ENCODE measurements at places on chromosomes 12 and 14.
A peak's percentile ranks its signal among the peaks of the same experiment; 100 is the strongest.

DNA sequence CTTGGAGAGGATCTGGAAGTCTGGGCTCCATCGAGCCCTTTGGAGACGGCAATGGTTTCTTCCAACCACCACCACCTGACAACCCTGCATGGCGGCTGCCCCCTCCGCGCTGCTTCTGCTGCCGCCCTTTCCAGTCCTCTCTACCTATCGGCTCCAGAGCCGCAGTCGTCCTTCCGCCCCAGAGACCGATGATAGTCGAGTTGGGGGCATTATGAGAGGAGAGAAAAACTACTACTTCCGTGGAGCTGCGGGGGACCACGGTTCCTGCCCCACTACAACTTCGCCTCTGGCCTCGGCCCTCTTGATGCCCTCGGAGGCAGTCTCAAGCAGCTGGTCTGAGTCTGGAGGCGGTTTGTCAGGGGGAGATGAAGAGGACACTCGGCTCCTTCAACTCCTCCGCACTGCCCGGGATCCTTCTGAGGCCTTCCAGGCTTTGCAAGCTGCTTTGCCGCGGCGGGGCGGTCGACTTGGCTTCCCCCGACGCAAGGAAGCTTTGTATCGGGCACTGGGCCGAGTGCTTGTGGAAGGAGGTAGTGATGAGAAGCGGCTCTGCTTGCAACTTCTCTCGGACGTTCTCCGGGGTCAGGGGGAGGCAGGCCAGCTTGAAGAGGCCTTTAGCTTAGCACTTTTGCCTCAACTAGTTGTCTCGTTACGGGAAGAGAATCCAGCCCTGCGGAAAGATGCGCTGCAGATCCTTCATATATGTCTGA, 499 bp downstream of the TOGARAM1 start:
- peak; percentile 81 for DNase-seq

DNA sequence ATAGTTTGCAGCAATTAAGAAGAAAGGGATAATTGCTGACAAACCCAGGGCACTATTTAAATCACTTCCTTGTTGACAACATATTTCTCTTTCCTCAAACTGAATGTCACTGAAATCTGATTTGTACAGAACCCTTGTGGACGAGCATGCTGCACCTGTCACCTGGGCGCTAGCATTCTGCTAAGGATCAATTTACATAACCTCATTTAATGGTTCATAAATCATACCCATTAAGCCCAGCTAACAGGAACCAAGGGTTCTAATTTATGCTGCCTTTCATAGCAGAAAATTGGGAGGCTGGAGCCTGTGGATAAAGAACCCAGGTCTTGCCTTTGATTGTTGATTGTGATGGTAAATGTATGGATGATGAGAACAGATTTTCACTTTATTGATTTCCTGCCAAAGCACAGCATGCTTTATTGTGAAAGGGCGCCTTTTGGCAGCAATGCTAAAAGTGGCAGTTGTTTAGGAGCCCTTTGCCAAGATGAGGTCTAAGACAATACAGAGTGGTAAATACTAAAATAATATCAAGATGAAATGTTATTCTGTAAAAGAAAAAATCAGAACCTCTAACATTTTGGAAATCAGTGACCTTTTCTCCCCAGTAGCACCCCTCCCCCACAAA, 95.4 kb downstream of the NKX2-1 start:
- no peak for DNase-seq

- DNase-seq = no peak
These were observed 175.4 kb upstream of the CDKN3 start for GRCh38 chr14:54221432-54221803.

GRCh38 chr12:69028941-69029729, 96.2 kb upstream of the CPM start:
- no peak for DNase-seq

- DNase-seq = no peak
These were observed 37.3 kb downstream of the SIX4 start for GRCh38 chr14:60686865-60687264.

DNA sequence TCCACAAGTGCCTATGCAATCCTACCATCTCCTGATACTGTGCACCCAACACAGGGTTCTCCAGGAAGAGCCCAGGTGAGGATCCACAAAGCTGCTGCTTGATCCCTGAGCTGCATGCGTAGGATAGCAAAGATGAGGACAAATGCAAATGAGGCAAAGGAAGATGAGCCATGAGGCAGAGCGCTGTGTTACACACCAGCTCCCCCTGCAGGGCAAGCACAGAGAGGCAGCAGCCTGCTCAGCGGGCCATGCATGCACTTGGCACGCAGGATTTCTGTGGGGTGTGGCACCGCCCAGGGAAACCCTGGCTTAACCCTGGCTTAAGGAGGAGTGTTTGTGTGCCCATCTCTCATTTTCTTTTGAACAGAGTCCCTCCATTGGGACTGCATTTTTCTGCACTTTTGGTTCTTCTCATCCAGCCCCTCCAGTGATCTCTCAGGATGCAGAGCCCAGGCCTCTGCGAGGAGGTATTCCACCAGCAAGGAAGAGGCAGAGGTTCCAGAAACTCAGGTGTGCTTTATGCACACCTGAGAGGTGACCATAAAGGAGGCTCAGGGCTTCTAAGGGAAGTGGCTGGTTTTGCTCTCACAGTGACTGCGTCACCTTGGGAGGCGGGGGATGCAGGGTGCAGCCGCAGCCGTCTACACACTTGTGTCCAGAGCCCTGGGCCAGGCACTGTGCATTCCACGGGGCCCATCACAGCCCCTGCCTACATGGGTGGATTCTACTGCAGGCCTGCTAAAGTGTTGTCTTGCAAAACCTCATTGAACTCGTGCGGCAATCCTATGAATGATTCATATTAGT, 973.3 kb upstream of the TMEM132C start:
- DNase-seq = peak; percentile 64

DNA sequence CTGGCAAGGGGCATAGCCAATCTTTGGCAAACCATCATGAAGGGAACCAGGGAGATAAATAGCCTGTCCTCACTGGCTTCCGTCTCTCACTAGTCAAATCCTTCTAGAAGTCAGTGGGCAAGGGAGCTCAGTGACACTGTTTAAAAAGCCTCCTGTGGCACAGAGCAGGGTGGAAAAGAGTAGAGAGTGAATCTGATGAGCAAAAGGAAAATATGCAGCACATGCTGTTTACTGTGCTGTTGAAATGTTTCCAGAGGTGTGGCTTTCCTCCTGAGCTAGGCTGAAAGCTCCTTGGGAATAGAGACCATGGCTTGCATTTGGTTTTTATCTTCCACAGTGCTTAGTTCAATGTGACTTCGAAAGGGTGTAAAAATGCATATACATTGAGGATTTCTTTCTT, 7.7 kb upstream of the DYRK2 start:
- peak; percentile 33 for DNase-seq

DNA sequence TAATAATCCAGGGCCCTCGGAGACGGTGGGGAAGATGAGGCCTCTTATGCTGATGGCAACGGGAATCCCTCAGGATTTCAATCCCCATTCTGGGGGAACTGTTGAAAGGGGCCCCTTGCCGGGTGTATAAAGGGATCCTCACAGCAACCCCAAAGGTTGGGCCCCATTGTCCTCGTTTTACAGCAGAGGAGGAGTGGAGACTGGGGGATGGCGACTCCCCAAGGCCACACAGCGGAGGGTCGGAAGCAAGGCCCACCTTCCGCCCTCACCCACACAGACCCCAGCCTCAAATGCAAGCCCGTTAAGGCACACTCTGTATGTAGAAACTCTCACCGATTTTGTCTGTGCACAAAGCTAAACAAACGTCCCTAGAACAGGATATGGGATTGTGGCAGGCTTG, 327.9 kb upstream of the DIO3 start:
- no peak for DNase-seq

- DNase-seq = peak; percentile 15
These were observed 75.5 kb upstream of the RERGL start for GRCh38 chr12:18165422-18165871.

DNA sequence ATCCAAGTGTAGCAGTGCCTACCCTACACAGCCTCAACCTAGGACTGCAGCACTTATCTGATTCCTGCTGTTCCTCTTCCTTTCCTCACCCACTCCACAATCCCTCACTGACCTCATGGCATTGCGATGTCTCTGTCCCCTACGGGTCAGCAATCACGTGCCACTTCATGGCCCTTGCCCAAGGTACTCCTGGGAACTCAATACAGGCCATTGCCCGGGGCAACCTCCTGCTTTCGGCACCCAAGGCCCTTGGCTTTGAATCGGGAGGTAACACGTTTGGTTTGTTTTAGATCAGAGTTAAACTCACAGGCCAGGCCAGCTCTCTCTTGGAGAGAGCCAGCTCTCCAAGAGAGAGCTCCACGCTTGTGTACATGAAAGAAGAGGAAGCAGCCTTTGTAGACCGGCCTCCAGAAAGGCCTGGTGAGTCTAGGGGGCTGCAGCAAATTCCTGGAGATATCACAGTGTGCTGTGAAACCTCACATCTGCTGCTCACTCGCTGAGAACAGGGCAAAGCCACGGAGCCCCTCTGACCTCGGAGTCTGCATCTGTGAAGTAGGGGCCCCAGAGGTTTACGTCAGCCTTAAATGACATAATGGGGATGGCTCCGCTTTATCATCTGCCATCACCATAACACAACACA, 12.2 kb downstream of the CLMN start:
- peak; percentile 58 for DNase-seq

- DNase-seq = no peak
These were observed 26.6 kb downstream of the NRDE2 start for GRCh38 chr14:90305176-90305601.

DNA sequence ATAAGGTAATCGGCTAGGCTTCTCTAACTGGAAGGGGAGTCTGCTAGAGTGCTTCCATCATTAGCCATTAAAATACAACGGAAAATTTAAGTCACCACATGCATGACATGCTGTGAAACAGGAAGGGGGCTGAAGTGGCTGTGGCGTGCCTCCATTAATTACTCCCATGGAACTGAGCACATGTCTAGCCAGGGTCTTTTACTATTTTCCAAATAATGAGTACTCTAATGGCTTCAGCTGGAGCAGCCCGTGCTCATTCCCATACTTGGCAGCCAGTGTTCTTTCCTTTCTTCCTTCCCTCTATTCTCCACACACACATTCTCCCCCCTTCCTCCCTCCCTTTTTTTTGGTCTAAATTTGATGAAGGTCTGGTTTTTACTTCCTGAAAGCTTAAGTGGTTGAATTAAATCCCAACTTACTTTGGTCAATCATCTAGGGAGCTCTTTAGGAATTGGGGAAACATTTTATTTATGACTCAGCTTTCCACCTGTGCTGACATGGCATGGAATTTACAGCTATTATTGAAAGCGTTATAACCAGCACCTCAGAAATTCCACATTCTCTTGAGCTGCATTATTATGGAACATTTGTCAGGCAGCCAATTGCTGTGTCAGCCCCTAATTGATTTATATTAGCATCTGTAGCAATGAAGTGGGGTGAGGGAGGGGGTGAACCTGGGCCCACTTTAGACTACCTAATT, 72.3 kb downstream of the LRIG3 start:
- peak; percentile 60 for DNase-seq

DNA sequence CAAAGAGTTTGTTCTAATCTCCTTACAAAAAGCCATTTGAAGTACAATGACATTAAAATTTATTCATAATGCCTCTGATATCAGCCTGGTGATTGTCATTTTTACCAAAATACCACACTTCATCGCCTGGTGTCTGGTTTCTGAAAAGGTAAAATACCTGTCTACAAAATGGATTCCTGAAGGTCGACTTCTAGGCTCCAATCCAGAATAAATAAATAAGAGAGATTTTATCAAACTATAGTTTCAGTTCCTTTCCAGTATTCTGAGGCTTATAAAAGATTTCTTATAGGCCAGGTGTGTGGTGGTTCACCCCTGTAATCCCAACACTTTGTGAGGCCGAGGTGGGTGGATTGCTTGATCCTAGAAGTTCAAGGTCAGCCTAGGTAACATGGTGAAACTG, 340.7 kb downstream of the SLC16A7 start:
- DNase-seq = no peak

GRCh38 chr14:104925855-104926609, 1.4 kb downstream of the PLD4 start:
- no peak for DNase-seq

DNA sequence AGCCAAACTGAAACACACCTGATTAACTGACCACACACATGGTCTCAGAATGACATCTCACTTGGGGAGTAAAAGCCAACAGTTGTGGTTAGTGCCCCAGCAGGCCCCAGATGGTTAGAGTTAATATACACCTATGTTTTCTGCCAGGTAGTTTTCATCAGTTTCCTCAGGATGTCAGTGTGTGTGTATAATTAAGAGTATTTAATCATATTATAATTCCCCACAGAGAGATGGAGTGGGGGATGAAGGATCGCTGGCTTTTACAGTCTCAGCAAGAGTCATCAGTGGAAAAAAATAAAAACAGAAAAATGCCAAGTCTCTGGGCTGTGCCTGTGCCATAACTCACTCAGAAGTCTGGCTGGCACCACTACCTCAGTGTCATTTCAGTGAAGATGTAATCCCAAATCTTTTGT, 412.5 kb downstream of the ZFP36L1 start:
- DNase-seq = no peak

GRCh38 chr12:43060742-43061141, 471.2 kb upstream of the PRICKLE1 start:
- DNase-seq = no peak

- peak; percentile 17 for DNase-seq
These were observed 420.1 kb downstream of the FUT8 start for GRCh38 chr14:65832431-65833266.

DNA sequence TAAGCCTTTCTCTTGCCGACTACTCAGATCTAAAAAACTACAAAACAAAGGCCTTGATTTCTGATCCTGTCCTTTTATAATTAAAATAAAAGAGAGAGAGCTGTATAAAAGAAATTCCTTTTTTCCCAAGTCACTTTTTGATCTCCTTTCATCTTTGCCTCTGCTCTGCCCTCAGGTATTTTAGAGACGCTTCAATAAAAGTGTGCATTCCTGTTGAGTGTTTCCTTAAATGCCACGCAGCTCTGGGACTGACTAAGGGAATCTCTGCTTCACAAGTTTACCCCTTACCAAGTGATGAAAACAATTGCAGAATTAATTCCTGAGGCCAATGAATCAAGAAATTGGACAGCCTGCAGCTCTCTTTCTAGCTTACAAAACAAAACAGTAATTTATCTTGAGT, 1109.8 kb downstream of the TMTC2 start:
- DNase-seq = no peak

- DNase-seq = no peak
These were observed 436 bp downstream of the ASB2 start for GRCh38 chr14:93975791-93976476.

DNA sequence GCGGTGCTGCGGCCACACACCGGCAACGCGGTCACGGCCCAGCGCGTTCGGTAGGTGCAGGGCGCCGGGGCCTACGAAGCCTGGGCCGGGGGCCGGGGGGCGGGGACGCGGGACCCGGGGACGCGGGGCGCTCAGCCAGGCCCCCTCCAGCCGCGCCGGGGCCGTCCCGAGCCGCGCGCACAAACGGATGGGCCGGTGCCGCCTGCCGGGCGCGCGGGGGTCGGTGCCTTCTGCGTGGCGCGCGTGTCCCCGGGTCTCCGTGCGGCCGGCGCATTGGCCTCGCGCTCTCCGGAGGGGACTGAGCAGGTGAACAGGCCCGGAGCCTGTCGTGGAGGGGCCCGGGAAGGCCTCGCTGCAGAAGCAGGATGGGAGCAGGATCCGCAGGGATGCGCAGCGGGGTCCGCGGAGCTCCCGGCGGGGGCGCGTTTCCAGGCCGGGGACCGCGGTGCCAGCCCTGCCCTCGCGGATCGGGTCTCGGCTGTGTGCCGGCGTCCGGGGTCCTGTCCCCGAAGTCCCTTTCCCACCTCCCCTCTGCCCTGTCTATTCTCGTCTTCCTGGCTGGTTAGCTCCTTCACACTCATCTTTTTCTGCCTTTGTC, 421 bp downstream of the GLT1D1 start:
- DNase-seq = peak; percentile 27

GRCh38 chr14:83172363-83172762, 1638.7 kb upstream of the SEL1L start:
- no peak for DNase-seq

GRCh38 chr12:144650-145284, 69.2 kb downstream of the SLC6A12 start:
- DNase-seq = no peak

- DNase-seq = no peak
These were observed 20.3 kb downstream of the FBLN5 start for GRCh38 chr14:91927191-91927590.

Data from tongue (tissue), 3 donors.